ENCODE measurements at places on chromosomes 7 and 10. TPM values are rescaled to one million over a fixed set of nuclear protein-coding genes. Genes with fewer than 3 reads are reported as not detected.

The ZP3 gene
- 0.44 TPM for total RNA-seq

The GARIN1A gene
- total RNA-seq: 0.02 TPM

The SUN3 gene
- not detected for total RNA-seq

The MYOZ1 gene
- total RNA-seq: not detected

The WEE2 gene
- not detected for total RNA-seq

The MYL10 gene
- total RNA-seq: not detected

The GNAT3 gene
- not detected for total RNA-seq

DNA sequence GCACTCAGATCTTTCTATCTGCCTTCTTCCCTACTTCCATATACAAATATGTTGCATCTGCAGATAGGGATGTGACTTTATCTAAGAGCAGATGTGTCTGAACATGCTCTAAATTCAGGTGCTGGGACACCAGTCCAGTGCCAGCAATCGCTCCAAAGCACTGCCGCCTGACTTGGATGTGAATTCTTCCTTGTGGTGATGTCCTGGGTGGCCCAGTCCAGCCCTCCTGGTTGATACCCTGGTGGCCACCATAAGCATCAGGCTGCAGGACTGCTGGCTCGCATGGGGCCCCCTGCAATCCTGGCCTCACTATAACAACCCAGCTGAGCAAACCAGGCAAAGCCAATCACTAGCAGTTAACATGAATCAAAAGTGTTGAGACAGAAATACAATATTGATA lies 149.2 kb upstream of the PDE1C start:
- no peak for DNase-seq

DNA sequence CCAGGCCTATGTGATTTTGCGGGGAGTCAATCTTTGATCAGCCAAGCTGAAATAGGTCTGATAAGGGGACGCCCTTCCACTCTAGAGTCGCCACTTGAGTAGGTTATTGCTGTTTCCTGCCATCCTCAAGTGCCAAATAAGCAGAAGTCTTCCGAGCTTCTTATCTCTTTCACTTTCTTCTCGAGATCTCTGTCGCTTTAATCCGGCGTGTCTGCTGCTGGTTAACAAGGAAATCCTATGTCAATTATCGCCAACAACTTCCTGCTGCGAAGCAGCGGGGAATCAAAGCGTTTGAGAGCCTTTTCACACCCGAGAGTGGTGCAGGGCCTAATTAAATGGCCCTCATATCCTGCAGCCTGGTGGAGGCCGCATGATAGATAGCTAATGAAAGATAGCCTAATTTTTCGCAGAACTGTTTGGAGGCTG lies 215.9 kb downstream of the RAB11FIP2 start:
- DNase-seq: no peak

DNA sequence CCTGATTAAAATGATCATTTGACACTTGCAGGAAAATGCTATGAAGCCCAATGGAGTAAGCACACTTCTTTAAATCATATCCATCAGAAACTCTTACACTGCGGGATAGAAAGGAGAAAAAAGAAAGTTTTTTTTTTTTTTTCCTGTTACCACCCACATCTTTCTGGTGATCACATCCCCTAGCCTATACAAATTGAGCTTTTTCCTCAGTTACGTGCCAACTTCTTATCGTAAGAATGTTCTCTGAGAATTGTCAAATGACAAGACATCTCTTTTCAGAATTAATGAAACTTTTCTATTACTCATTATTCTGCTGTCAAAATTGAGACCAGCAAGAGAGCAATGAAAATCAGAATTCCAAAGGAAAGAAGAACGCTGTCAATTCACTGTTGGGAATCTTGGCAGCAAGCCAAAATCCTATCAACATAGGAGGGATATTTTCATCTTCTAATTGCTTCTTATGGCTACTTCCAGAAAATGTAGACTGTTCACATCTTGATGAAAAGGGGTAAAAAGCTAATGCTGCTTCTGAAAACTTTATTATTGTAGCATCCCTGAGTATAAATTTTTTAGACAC lies 179.5 kb downstream of the ADAM12 start:
- DNase-seq: no peak

DNA sequence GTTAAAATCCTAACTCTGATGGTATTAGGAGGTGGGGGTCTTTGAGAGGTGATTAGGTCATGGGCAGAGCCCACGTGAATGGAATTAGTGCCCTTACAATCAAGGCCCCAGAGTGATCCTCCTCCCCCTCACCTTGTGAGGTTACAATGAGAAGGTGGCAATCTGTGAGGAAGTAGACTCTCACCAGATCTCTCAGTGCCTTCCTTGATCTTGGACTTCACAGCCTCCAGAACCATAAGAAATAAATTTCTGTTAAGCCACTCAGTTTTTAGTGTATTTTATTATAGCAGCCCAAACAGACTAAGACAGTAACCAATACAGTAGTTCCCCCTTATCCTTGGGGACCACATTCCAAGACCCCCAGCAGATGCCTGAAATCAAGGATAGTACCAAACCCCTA lies 32.0 kb downstream of the STRA8 start:
- DNase-seq: no peak

DNA sequence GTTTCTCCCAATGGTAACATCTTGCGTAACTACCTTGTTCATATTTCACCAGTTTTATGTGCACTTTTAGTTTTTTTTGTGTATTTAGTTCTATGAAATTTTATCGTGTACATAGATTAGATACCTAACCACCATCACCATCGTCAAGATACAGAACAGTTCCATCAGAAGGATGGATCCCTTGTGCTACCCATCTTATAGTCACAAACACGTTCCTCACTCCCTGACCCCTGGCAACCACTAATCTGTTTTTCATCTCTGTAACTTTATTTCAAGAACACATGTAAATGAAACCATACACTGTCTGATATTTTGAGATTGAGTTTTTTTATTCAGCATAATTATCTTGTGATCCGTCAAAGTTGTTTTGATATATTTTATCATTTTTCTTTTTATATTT lies 29.9 kb downstream of the FANK1 start:
- DNase-seq: no peak

DNA sequence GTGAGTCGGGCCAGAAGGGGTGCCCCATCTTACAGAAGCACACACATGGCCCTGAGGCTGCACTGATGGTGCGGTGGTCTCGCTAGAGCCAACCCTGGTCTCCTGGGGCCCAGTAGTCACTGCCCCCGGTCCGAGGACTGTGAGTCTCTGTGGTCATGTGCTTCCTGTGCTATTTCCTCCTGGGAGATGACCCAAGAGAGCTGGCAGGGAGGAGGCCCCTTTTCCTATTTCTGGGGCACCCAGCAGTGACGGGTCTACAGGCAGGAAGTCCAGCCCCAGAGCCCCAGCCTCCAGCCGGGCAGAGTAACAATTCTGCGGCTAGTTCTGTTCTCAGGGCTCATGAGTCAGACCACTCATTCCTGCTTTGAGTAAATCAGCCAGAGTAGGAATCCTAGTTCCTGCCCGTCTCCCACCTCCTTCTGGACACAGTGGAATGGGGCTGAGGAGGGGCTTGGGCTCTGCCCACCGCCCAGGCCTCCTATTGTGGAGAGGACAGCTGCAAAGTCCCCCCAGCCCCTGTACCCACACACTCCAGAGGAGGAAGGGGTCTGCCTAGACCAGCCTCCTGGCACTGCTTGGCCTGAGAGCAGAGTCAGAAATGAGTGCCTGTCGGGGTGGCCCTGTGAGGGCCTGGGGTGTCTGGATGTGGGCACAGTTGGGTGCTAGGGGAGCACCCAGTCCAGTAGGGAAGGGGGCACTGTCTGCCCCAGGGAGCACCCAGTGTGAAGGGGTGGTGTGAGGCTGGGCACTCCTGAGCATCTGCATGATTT lies 80.5 kb upstream of the PPIF start:
- DNase-seq: peak; percentile 96

DNA sequence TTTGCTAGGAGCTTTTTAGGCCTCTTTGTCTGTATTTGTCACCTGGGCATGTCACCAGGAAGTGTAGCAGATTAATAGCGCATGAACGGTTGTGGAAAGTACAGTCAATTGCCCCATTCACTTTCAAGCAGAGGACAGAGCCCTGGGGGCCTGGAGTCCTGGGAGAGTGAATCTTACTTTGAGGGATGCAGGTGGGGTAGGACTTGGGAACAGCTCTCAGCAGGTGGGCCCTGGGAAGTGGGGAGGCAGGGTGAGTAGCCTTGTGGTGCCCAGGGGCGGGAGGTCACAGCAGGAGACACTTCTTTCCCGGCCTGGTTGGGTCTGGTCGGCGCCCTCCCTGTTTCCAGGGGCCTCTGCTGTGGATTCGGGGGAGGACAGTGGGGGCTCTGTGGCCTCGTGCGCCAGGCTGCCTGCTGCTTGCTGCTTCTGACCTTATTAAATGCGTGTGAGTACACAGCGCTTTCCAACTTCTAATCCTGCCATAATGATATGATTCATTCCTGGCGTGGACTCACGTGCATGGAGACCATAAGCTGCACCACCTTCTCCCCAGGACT lies 51.6 kb upstream of the AQP1 start:
- no peak for DNase-seq

DNA sequence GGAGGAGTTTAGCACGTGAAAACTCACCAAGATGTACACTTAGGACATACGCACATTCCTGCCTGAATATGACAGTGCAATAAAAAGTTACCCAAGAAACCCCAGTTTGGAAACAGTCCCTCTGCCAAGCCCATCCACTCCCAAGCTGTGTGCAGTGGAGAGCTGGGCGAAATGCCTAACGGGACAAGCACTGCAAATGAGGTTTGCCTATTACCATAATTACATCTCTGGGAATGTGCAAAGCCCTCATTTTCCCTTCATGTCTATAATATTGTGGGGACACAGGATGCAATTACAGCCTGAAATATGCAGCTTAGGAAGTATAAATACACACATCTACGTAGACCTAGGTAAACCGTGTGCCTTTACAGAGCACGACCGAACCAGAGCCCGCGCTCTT lies 117.5 kb downstream of the PLXNA4 start:
- DNase-seq: no peak

GRCh38 chr7:71243736-71244410 lies 111.9 kb downstream of the GALNT17 start:
- DNase-seq: no peak

DNA sequence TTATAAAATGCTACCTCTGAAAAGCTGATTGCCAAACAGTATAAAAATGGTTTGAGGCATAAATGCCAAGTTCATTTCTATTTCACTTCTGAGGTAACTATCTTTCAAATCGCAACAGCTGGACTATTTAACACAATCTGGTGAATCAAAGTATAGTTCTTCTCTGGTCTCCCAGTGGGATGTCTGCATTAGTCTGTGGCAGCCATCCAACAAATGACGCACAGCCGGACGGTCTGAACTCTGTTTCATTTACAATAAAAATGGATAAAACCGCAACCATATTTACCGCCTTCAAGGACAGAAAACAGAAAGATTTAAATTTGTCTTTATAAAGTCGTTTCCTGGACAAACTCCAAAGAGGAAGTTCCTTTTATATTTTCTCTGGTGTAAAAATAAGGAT lies 41.9 kb downstream of the ENO4 start:
- DNase-seq: peak; percentile 92

- DNase-seq: no peak
Measured at GRCh38 chr7:147251751-147252325, 1135.2 kb downstream of the CNTNAP2 start.

- DNase-seq: no peak
Measured at GRCh38 chr10:124592101-124592500, 130.5 kb downstream of the LHPP start.

GRCh38 chr10:3099291-3100092 lies 32.1 kb downstream of the PFKP start:
- DNase-seq: no peak

GRCh38 chr7:18020138-18020715 lies 7.4 kb downstream of the PRPS1L1 start:
- DNase-seq: no peak

DNA sequence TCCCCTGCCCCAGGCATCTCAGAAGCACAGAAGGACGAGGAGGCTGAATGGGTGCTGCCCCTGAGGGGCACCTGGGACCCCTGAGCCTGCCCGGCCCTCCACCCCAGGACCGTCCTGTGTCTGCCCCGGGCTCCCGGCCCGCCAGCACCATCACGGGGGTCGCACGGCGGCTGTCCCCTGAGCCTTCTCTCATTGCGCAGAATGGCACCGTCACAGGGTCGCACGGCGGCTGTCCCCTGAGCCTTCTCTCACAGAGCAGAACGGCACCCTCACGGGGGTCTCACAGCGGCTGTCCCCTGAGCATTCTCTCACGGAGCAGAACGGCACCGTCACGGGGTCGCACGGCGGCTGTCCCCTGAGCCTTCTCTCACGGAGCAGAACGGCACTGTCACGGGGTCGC lies 31.5 kb downstream of the FAM20C start:
- no peak for DNase-seq

DNA sequence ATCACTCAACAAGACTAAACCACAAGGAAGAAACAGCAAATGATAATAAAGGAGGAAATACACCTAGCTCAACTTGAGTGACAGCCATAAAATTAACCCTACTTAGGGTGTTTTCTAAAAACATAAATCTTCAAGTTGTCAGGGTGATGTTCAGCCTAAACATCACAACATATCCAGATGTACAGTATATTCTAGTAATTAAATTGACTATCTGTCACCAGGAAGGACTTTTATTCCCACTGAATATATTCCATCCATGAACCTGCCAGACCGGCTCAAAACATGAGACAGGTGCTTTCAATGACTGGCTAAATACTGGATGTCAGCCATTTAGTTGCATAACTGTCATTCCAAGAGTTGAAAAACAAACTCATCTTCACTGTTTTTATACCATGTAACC lies 298.1 kb upstream of the NEBL start:
- no peak for DNase-seq

DNA sequence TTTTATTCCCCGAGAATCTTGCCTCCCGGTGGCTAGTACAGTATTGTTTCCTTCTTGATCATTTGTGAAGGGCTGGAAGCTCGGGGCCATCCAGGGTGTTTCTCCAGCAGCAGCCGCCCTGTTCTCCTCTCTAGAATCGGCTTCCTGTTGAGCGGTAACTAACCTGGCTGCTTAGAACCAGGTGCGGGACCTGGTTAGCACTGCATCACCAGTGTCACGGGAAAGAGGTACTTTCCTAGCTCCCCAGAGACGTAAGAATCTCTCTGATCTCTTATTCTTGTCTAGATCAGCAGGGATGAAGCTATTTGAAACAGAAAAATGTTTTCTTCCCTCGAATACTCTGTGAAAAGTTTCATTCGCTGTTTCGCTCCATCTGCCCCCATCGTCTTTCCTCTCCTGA lies 239.2 kb downstream of the CELF2 start:
- no peak for DNase-seq

All from MG63 (cell line).